ENCODE measurements at places on chromosomes 1 and 21.

- DNase-seq = no peak
These were observed 54.3 kb upstream of the IKBKE start for GRCh38 chr1:206415942-206416341.

DNA sequence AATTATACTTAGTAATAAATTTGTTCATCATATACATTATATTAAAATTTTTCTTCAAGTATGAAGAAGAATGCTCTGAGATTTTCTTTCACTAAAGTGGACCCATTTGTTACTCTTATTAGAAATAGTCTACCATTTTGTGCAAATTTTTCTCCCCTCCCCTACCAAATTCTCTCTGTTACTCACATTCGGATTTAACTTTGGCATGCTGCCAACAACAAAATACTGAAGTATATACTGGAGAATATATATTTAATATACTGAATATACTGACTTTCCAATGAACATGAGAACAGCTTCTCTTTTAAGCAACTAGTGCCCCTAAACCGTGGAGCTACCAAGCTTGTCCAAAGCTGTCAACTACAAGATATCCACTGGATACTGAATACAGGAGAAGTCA is 57.2 kb downstream of the CENPF start:
- no peak for DNase-seq

- no peak for DNase-seq
These were observed 58.4 kb downstream of the ITPKB start for GRCh38 chr1:226680653-226681052.

GRCh38 chr1:53485478-53486394 is 26.5 kb downstream of the DMRTB1 start:
- DNase-seq = peak; percentile 78

- DNase-seq = no peak
These were observed 57.7 kb upstream of the PDE4B start for GRCh38 chr1:65734979-65735378.

- DNase-seq = no peak
These were observed 859.0 kb upstream of the B3GALT2 start for GRCh38 chr1:194045416-194045815.

- DNase-seq = no peak
These were observed 34.9 kb upstream of the LYPLAL1 start for GRCh38 chr1:219138747-219139146.

DNA sequence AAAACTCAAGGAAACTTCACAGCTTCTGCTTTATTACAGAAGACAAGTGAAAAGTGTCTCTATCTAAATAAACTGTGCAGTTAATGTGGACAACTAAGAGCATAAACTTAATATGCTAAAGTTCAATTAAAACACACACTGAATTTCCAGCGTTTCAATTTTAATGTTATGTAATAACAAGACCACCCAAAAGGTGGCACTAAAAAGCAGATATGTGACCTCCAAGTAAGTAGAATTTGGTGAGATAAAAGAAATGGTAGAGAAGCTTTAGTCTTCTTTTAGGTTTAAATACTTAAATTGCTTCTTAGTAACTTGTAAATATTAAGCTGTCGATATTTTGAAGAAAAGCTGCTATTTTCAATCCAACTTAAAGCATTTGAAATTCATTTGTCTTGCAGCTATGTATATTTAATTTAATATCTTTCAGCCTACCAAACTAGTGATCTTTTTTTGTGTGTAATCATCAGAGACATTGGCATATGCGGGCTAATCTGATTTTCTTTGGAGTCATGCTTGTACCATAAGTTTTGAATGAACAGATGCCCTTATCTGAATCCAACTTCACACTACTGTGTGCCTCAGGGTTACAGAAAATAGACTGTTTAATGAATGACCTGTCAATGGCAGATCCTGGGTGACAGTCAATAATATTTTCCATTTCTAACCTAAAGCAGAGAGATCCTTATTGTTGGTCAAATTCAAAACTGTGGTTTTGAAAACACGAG is 36.5 kb upstream of the ADAMTS1 start:
- DNase-seq = no peak

DNA sequence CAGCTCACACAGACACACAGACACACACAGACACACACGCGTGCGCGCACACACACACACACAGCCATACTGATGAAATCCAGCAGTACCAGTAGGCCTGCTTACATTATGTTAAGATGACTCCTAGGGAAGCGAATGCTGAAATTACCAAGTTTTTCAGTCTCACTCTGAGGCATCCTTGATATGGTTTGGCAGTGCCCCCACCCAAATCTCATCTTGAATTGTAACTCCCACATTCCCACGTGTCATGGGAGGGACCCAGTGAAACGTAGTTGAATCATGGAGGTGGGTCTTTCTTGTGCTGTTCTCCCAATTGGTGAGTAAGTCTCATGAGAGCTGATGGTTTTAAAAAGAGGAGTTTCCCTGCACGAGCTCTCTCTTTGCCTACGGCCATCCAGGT is 64.1 kb downstream of the TIAM1 start:
- DNase-seq = no peak

DNA sequence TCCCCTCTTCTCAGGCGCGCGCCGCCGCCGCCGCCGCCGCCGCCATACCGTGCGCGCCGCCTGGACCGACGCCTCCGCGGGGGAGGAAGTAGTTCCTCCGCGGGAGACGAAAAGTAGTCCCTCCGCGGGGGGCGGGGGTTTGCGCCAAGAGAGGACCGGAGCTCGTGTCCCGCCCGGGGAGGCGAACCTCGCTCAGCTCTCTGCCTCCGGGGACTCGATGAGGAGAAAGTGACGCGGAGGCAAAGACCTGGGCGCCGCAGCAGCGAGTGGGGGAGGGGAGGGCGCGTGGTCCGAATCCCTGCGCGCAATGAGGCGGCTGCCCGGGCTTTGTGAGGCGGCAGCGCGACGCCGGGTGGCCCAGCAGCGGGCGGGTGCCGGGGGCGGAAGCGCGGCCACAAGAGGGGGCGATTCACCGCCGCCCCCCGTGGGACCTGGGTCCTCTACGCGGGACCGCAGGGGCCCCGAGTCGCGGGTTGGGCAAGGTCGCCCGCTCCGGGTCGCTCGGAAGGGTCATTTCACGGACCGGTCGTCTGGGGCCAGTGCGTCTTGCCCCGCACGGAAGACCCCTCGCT is at the start of gene BRWD1:
Gene BRWD1 (minus strand): TSS at position 62 of the 572 bp plus-strand sequence. CDS start 141 bp downstream, outside the sequence.
- DNase-seq = peak; percentile 61

DNA sequence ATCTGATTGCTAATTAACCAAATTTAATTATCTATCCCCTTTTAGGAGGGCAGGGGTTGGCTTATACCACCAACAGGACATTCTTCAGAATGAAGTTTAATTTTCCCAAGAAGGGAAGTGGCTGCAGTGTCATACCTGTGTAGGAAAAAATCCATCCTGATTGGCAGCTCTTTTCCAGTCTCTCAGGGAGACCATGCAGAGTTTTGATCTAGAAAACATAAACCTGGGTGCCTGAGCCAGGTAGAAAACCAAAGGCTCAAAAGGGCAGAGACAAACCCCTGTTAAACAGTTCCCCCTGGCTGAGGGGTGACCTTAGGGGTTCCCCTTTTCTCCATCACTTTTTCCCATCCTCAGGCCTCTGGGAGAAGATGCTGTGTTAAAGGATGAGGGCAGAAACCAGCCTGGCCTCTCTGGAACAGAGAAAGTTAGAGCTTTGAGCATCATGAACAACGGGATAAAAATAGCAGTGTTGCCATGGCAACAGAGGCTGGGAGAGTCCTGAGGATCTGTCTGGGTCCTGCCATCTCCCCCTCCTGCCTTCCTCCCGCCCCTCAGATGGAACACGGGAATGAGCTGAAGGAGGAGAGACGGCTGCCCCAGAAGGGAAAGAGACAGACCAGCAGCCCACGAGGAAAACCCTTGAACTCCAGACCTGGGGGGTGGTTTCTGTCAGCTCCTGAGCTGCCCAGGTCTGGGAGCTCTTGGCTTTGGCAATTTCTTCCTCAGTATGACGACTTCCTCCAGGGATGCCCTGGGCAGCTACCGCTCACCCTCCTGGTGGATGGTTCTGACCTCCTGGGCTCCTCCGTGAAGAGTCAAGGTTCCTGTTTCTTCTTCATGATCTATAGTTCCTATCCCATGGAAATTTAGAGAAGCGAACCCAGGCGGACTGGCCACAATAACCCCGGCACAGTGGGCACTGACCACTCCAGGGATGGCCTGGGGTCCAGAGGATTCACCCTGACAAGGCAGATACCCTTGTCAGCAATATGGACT is 14.0 kb upstream of the LEMD1 start:
- DNase-seq = no peak

GRCh38 chr1:153944005-153944826 is 2.3 kb downstream of the DENND4B start:
- no peak for DNase-seq

- no peak for DNase-seq
These were observed 53.6 kb downstream of the KIAA1614 start for GRCh38 chr1:180966312-180966711.

DNA sequence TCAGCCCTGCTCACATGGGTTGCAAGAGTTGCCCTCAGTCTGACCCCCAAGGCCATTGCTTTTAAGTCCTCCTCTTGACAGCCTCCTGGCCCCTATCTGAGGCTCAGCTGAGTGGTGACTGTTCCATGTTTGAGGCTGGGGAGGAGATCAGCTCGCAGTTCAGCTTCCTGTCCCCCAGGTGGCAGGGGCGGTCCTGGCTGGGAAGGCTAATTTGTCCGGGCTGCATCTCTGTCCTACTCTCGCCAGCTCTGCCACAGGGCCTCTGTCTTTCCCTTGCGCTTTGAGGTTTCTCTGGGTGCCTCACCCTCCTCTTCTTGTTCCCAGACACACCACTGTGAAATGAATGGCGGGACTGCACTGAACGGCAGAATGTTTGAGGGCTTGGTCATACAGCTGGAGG is 157.3 kb downstream of the KCNJ6 start:
- peak; percentile 28 for DNase-seq

DNA sequence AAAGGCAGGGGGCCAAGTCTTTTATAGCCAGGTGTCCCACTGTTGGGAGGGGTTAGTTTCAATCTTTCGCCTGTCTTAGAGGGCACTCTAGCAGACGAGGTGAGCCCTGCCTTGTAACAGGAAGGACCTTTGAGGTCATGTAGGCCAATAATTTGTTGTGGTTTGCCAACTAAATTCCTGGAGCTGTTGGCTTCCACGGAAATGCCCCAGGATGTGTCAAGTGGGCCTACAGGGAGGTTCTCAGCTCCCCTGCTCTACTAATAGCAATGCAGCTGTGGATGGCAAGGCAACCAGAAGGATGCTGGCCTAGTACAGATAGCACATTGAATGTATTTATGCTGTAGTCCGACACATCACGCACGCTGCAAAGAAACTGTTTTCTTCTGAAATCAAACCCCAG is 22.3 kb upstream of the CASQ2 start:
- no peak for DNase-seq

DNA sequence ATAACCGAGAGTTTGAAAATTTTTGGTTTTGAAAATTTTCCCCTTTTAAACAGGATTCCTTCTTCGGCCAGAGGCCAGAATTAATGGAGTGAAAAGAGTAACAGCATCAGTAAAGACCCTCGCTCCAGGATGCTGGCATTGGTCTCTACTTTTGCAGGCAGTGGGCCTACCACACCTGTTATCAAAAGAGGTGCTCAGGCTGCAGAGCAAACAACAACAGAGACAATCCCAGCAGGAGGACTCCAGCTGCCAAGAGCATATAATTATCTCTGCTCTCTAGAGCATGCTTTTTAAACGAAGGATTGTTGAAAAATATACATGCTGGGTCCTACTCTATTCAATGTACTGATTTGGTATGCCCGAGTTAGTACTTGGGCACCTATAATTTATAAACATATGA is 1048.5 kb downstream of the PLA2G4A start:
- DNase-seq = no peak

DNA sequence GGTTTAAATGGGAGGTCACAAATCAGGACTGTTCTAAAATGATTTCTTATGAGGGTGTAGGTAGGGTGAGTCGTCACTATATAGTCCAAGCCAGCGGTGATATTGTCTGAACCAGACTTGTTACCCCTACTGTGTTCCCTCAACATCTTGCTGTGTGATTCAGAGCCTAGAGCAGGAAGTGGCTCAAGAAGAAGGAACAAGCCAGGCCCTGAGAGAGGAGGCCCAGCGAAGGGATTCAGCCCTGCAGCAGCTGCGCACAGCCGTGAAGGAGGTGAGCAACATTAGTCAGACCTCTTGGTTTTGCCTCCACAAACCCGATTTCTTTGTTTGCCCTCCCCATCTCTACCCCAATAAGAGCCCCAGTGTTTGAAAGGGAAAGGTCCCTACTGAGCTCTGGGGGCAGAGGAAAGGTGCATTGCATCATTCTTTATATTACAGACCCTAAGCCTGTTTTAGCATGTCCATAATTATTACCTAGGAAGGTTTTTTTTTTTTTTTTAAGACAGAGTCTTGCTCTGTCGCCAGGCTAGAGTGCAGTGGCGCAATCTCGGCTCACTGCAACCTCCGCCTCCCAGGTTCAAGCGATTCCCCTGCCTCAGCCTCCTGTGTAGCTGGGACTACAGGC is 5.0 kb upstream of the SH3BGRL3 start:
- DNase-seq = no peak

DNA sequence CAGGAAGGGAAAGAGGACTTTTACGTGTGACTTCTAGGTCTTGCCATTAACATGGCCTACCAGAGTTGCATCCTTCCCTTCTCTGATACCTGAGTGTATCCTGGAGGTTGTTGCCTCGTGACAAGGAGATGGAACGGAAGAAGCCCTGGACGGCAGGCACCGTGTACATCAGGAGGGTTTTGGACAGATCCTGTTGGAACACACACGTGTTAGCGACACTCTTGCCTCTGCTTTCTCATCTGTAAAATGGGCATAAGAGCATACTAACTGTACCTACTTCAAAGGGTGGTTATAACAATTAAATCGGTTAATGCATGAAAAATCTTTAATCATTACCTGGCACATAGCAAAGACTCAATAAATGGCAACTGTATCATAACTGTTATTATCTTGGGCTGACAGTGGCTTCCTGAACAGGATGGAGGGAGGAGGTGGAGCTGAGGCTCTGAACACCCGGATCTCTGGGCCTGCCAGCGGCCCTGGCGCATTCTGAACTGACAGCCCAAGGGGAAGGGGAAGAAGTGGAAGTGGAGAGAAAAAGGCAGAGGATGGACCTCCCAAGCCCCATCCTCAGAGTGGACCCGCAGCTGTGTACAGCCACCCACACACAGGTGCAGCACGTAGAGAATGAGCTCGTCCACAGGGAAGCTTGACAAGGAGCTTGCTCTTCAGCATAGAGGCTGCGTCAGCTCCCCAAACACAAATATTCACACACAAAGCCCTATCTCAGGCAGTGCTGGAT is 30.2 kb upstream of the EXOSC10 start:
- DNase-seq = no peak

DNA sequence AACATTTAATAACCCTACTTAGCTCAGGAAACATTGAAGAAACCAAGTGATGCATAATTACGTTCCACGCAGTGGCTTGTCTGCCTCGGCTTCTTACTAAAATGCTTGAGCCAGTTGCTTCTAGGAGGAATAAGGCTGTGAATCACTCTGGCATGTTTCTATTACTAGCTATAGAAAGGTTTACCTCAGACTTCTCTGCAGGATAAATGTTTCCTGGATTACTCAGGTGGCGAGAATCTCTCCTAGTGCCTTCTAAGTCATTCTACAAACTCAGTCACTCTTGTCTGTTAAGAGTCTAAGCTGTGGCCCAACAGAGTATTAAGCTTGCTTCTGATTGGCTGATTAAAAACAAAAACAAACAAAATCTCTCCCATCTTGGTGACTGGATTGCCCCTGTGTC is 92.0 kb upstream of the RALGPS2 start:
- no peak for DNase-seq
